ENCODE measurements at places on chromosomes 12 and 14.

DNA sequence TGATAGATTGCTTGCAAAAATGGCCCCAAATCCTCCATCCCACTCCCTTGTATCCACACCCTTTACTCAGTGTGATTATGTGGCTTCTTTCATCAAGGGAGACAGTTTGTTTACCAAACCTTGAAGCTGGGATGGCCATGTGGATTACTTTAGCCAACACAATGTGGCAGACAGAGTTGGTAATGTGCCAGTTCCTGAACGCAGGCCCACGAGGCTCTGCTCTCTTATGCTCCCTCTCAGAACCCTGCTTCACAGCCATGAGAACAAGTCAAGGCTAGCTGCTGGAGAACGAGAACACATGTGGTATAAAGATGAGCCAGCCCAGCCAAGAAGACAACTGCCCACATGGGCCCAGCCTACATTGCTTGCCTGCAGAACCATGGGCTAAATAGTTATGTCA is 162.3 kb downstream of the NDUFA12 start:
- DNase-seq, result no peak

GRCh38 chr14:50362764-50363713 is 33.6 kb downstream of the CDKL1 start:
- DNase-seq, result no peak

DNA sequence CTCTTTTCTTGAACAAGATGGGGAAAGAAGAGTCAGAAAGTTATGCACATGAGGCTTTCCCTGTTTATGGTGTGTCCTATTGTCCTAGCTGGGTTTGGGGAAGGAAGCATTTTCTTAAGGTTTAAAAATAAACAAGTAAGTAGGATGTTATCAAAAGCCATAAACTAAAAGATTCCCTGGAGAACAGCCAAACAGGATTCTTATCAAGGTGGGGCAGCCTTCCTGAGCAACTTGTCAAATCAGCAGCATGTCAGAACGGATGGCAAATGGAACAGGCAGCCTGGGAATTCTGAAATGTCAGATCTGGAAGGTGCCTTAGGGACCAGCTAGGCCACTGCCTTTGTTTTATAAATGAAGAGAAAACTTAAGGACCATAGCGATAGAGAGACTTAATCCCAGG is 152.2 kb upstream of the RGS6 start:
- DNase-seq, result no peak

GRCh38 chr12:97862072-97862471 is 399.5 kb downstream of the RMST start:
- DNase-seq, result no peak

GRCh38 chr12:120126635-120127005 is 10.1 kb upstream of the RAB35 start:
- no peak for DNase-seq

- no peak for DNase-seq
Measured at GRCh38 chr14:56687123-56687522, 107.5 kb downstream of the TMEM260 start.

DNA sequence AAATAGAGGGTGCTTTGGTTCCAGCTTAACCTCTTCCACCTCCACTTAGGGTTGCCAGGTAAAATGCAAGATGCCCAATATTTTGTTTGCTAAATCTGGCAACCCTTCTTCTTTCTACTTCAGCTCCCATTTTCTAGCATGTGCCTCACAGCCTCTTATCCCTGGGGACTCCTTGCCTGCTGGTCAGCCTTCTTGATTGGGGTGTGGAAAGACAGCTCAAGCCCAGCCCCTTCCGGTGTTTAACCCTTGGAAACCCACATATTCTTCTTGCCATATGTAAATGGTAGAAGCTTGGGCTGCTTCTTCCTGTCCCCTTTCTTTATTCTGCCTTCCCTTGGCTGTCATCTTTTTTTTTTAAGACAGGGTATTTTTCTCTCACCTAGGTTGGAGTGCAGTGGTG is 5.7 kb downstream of the SPIC start:
- DNase-seq, result no peak

DNA sequence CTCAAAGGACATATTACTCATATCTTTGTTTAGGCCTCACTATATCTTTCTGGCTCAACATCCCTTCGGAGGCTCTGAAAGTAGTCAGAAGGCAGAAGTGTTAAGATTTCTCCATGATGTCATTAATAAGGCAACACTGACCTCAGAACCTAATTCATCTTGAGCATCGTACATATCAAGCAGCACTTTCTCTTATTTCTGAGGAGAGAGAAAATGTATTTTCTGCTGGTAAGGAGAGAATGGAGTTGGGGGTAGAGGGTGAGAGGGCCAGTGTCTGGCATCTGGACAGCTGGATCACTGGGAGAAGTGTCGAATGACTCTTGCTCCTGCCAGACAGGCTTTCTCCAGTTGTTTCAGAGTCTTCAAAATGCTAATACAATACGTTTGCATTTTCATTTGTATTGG is 213.2 kb upstream of the PRICKLE1 start:
- no peak for DNase-seq

GRCh38 chr12:79414252-79414651 is 276.5 kb downstream of the PAWR start:
- DNase-seq, result no peak

- DNase-seq, result no peak
Measured at GRCh38 chr12:14731821-14732220, 35.4 kb upstream of the GUCY2C start.

GRCh38 chr12:122946690-122947341 is 19.4 kb downstream of the ABCB9 start:
- no peak for DNase-seq

DNA sequence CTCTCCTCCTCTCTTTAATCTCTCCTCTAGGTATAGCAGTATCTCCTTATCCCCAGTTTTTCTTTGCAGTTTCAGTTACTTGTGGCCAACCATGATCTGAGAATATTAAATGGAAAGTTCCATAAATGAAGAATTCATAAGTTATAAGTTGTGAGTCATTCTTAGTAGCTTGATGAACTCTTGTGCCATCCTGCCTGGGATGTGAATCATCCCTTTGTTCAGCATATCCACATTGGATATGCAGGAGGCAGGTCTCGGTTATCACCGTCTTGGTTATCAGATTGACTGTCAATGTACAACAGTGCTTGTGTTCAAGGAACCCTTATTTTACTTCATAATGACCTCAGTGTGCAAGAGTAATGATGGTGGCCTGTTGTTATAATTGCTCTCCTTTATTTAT is 134.0 kb downstream of the TMEM117 start:
- DNase-seq, result no peak

GRCh38 chr12:6430124-6430989 is 14.4 kb upstream of the CD27 start:
- no peak for DNase-seq

GRCh38 chr12:12745576-12746211 is 28.5 kb downstream of the CDKN1B start:
- DNase-seq, result no peak

DNA sequence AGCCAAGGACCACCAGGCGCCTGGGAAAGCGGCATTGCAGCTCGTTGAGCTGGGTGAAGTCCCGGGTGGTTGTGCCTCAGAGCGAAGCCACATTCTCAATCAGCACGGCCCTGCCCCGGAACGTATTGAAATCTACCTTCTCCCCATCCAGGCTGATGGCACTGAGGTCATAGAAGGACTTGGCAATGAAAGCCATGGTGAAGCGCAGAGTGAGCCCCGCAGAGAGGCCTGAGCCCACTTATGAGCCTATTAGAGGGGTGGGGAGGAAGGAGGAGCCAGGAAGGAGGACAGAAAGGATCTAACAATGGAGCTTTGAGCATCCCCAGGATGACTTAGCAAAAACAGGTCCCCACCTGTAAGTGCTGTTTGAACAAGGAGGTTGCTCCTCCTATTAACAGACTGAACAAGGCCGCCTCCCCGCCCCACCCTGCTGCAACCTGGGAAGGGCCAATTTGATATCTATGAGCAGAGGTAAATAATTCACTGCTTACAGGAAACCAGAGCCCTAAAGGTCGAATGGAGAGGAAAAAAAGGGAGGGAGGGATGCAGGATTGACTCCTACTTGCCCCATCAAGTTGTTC is at the start of gene GPX2:
Gene GPX2, minus strand, starts transcription at position 215 of the 581 bp plus-strand sequence. Its CDS starts 19 bp downstream, at position 196.
- DNase-seq, result peak; percentile 88

DNA sequence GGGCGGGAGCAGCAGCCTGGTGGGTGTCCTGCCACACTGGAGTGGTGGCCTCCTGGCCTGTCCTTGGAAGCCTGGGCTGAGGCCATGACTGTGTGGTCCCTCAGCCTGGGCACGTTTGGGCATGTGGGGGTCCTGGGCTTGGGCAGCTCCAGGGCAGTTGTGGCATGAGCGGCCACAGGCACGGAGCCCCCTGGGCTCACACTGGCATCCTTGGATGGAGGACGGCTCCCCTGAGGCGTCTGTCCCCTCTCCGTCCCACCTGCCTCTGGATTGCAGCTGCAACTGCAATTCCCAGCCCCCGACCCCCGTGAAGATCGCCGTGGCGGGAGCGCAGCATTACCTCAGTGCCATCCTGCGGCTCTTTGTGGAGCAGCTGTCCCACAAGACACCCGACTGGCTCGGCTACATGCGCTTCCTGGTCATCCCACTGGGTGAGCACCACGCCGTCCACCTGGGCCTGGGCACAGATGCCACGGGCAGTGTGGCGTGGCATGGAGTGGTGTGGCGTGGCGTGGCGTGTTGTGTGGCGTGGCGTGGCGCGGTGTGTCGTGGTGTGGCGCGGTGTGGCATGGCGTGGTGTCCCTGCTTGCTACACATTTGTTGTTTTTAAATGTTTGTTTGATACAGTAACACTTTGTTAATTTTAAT is 15.1 kb upstream of the TEX22 start:
- no peak for DNase-seq

- no peak for DNase-seq
Measured at GRCh38 chr12:32706335-32707024, 27.4 kb downstream of the DNM1L start.

DNA sequence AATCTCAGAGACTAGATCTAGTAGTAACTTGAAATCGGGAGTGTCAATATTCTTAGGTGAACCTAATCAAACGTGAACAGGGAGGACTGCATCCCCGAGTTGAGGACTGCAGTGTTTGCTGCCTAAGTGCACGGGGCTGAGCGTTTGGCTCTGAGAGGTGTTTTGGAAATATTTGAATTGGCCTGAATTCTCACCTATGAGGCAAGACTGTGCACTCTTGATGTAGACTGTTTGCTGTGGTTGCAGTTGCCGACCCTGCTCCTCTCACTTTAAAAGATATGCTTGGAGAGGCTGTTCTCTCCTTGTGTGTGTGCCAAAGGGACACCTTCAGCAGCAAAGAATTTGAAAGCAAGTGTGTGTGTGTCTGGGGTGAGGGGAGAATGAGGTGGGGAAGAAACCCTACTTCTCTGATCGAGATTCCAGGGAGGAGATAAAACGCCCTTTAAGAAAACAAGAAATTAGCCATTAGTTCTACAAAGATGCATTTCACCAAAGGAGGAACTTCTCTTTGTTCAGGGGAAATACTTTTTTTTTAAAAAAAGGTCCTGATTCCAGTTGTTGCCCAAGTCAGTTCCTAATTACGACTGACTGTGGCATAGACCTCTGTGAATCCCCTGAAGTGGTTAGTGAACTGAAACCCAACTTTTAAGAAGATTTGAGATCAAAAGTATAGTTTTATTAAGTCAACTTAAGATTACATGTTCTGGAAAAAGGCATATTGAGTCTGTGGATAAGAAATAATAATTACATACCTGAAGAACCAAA is 106.6 kb downstream of the DYRK2 start:
- DNase-seq, result no peak

DNA sequence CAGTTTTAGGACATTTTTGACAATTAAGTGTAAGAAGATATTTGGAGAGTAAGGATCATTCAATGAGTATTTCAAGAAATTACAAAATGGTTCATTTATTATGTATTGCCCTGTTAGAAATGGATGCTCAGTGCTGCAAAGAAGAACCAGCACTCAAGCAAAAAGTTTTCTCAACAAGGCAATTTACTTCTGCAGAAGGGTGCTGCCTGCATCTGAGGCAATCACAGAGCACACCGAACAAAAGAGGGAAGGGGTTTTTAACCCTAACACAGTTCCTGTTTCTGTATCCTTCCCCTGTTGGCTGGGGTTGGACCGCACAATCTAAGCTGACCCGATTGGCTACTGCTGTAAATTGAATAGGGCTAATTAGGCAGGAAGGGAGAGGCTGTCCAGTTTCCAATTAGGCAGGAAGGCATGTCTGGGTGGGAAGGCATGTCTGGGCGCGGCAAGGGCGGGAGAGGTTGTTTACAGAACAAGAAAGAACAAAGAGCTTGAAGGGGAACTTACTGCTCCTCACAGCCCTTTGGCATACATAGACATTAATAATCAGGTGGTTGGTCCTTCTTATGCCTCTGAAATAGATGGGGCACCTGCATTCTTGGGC is 41.4 kb downstream of the SPTSSA start:
- DNase-seq, result no peak

- no peak for DNase-seq
Measured at GRCh38 chr12:2739832-2740641, 54.7 kb upstream of the FKBP4 start.

DNA sequence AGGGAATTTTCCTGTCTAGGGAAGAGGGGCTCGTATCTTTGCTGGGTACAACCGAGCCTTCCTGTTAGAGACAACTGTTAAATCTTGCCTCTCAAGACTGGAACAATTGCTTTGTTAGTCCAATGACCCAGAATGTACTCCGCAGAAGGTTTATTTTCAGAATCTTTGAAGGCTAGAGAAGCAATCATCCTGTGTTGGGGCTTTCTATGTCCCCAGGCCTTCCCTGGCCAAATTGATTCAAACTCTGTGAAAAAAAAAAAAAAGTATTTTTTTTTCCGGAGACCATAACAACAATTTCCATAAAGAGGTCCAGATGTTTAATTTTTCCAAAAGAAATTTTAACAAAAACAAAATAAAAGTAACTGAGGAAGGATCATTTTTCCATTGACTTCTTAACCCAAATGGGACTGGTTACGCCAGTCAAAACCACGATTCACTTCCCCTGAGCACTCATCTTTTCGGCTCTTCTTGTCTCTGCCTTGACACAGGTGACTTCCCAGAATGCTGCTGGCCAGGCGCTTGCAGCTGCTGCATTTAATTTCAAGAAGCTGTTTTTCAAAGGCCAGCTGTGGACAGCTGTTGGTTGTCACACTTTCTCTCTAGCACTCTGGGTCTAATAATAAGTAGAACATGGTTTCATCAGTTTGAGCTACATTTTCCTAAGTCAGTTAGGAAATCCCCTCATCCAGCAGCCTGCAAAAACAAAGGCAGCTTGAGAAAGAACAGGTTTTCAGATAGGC is 81.6 kb upstream of the MANSC4 start:
- DNase-seq, result no peak

GRCh38 chr14:72708708-72709475 is 185.0 kb downstream of the DPF3 start:
- DNase-seq, result no peak

GRCh38 chr12:48601013-48601756 is 31.3 kb upstream of the LALBA start:
- no peak for DNase-seq

- no peak for DNase-seq
Measured at GRCh38 chr14:46686652-46687051, 35.1 kb upstream of the RPL10L start.

DNA sequence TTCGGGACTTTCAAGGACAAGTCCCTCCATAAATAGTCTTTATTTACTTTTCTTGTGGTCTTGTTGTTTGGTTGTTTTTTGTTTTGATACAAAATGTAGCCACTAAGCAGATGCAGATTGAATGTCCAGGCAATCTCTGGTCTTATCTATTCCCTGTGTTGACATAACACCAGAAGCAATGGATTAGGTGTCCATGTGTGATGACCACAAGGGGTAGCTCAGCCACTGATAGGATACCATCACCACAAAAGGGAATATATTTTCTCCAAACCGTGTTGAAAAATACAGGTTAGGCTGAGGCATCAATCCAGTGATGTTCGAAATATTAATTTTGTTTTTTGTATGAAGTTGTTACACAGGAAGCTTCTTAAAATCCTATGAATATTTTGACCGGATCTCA is 196.3 kb downstream of the EPS8 start:
- no peak for DNase-seq

- no peak for DNase-seq
Measured at GRCh38 chr14:79960288-79960687, 251.0 kb downstream of the DIO2 start.

GRCh38 chr12:71755146-71755892 is 656 bp downstream of the RAB21 start:
- no peak for DNase-seq

Data from NCI-H187 (cell line).